MG63 (cell line): ENCODE measurements at places on chromosomes 12 and 14.

GRCh38 chr12:64172143-64172970 lies 49.7 kb downstream of the KICS2 start:
- no peak for DNase-seq

DNA sequence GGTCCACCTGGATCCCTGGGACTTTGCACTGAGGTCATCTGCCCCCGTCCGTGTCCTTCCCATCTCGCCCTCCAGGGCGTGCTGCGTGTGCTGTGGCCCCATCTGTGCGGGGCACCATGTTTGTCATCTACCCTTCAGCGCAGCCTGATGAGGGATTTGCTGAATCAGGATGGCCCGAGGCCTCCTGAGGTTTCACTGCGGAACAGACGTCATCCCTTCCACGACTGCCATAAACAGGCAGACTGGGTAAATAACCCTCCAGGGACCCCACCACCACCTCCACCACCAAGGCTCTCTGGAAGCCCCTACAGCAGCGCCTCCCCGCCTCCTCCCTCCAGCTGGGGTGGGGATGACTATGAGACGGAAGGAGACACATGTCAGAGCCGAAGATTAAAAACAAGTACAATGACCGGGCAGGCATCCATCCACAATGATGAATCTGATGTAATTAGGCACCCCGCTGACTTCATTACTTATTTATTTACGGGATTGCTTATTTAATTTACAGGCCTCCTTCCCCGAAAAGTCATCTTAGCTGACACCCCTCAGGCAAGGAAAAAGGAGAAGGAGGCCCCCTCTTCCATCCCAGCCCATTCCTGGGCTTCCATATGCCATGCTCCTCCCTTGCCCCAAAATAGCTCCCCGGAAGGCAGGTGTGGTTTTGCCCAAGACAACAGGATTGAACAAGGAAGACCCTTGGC lies 39.4 kb downstream of the NCOR2 start:
- peak; percentile 70 for DNase-seq

- no peak for DNase-seq
Measured at GRCh38 chr12:101824831-101825230, 5.9 kb downstream of the GNPTAB start.

- no peak for DNase-seq
Measured at GRCh38 chr14:81179631-81180030, 41.1 kb downstream of the GTF2A1 start.

GRCh38 chr12:110351119-110351518 lies 52.4 kb downstream of the ANAPC7 start:
- no peak for DNase-seq

- DNase-seq: no peak
Measured at GRCh38 chr12:105291531-105291930, 39.0 kb upstream of the C12orf75 start.

GRCh38 chr12:106769546-106769945 lies 4.9 kb upstream of the RIC8B start:
- no peak for DNase-seq

DNA sequence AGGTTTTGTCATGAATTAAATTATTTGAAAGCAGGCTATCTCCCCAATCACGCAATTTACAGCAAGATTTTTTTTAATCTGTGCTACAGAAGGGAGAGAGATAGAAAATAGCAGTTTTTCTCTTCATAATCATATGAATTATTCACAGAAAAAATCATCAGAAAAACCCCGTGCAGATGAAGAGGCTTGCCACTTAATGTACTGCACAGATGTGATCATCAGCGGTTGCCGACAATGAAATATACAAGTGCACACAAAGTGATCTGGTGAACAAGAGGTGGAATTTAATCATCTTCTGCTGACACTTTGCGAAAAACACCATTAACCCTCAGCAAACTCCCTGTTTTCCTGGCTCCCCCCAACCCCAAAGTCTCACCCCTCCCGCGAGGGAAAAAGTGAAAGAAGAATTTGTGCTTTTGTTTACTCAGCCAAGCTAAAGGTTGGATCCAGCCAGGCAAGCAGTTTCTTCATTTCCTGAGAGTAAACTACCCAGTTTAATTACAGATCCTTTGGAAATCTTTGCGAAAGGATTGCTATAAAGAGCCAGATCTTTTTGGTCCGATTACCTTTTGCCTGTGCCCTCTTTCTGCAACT lies 3.1 kb upstream of the LMO3 start:
- no peak for DNase-seq

DNA sequence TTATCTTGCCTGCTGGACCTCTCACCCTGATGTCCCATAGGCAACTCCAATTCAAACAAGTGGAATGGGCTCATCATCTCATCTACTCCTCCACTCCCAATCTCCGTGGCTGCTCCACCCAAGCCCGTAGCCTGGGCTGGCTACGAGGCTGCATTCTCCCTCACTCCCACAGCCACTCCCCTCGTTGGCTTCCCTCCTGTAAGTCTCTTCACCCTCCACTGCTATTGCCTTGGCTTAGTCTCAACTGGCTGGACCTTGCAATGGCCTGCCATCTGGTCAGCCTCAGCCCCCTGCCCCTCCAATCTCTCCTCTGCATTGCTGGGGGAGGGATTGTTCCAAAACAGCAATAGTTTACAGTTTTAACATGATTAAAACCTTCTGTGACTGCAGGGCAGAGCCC lies 44.4 kb upstream of the PELI2 start:
- DNase-seq: no peak

DNA sequence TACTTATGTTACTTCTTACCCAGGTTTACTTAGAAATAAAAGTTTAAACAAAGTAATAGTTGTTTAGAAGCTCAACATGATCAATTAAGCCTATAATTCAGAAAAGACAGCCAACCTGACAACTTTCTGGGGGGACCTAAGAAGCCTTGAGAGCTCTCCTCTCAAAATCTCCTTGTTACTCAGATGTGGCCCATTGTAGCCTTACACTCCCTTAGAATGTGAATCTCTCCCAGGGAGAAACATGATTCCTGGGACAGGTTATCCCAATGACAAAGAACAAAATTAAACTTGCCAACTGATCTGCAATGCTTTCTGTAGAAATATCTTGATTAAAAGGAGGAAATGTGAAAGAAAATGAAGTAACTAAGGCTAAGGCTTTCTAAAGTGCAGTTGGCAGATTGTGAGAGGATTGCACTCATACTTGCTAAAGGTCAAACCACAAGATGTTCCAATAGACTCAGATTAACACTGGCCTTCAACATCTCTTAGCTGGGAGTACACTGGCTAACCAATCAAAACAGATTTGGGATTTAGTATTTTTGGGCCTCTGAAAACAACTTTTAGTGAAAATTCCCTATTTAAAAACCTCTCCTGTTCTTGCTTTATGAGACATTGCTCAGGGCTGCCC lies 72.3 kb upstream of the TMX1 start:
- DNase-seq: no peak

- DNase-seq: no peak
Measured at GRCh38 chr14:61701946-61702345, 6.6 kb downstream of the HIF1A start.

DNA sequence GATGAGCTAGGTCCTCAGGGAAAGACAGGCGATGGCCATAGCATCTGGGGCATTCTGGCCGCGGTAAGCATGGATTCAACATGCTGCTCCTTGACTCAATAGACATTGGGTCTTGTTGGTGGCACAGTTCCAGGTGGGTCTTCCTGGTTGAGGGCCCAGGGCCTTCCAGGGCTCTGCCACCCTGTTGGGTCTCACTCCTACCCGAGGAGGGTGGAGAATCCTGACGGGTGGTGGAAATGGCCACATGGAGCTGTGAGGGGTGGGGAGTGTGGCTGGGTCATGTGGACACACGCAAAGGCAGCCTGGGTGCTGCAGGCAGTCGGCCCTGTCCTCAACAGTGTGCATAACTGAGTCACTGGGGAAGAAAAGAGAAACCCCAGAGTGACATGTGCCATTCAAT lies 148.1 kb downstream of the KIF26A start:
- DNase-seq: no peak

- DNase-seq: peak; percentile 12
Measured at GRCh38 chr12:78271546-78271945, 440.9 kb downstream of the NAV3 start.
